Dorsolateral prefrontal cortex (tissue), 122 donors: ENCODE measurements at places on chromosomes 16 and 17. TPM values are rescaled to one million over a fixed set of nuclear protein-coding genes. Genes with fewer than 3 reads are reported as not detected.

- DNase-seq = no peak
Measured at GRCh38 chr16:70478169-70478568, 23.8 kb downstream of the FCSK start.

DNA sequence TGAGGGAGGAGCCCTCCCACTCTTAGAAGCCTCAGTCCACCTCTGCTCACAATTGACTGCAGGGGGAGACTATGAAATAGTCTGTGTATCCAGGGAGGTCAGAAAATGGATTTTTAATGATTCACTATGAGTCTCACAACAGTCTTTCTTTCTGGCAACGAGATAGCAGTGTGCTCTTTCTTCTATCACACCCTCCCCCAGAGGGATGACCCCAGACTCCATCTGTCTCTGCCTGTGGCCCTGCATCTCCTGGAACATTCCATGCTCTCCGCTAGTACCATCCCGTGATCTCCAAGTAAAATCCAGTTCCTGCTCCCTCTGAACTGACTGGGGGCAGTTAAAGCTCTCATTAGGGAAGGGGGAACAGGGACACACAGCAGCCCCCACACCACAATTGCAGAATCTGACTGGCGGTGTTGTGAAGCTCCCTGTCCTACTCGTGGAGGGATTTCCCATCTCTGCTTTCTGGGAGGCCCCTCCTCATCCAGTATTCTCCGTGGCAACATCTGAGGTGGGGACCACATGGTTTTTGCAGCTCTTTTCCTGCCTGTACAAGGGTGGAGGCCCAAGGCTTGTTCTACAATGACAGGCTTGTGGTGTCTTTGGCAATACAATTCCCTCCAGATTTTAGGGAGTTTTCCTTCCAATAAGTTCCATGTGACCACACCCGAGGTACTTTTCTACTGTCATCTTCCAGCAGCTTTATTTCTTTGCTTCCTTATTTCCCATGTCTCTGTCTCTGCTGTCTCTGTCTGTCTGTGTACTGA lies 19.4 kb downstream of the NATD1 start:
- DNase-seq = no peak

DNA sequence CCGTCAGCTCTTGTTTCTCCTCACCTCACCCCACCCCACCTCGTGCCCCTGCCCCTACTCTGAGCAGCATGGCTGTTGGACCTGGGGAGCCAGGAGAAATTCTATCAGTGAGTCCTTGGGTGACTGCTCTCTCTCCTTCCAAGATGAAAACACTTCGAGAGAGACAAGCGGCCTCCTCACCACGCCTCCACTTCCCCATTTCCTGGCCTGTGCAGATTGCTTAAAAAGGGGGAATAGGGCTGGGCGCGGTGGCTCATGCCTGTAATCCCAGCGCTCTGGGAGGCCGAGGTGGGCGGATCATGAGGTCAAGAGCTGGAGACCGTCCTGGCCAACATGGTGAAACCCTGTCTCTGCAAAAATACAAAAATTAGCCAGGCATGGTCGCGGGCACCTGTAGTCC lies 9.5 kb downstream of the DLX4 start:
- DNase-seq = no peak

DNA sequence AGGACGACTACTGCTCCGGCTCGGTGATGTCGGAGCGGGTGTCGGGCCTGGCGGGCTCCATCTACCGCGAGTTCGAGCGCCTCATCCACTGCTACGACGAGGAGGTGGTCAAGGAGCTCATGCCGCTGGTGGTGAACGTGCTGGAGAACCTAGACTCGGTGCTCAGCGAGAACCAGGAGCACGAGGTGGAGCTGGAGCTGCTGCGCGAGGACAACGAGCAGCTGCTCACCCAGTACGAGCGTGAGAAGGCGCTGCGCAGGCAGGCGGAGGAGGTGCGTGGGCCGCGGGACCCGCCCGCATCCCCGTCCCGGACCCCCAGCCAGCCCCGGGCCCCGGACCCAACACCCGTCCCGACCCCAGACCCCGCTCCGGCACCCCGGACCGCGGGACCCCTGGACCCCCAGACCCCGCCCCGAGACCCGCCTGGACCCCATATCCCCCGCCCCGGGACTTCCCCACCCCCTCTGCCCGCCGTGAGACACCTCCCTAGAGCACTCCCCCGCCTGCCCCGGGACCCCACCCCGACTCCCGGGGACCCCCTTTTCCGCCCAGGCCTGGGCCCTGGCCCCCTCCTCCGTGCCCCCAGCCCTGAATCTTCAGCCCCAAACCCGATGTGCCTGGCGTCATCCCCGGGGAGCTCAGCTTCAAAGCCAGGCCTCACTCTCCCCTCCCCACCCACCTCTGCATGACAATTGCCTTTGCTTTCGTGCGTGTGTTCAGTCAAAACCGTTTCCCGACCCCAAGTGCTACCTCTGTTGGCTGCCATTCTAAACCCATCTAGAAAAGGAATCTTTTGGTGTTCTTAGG lies 594 bp downstream of the MAPK8IP3 start:
- DNase-seq = no peak

DNA sequence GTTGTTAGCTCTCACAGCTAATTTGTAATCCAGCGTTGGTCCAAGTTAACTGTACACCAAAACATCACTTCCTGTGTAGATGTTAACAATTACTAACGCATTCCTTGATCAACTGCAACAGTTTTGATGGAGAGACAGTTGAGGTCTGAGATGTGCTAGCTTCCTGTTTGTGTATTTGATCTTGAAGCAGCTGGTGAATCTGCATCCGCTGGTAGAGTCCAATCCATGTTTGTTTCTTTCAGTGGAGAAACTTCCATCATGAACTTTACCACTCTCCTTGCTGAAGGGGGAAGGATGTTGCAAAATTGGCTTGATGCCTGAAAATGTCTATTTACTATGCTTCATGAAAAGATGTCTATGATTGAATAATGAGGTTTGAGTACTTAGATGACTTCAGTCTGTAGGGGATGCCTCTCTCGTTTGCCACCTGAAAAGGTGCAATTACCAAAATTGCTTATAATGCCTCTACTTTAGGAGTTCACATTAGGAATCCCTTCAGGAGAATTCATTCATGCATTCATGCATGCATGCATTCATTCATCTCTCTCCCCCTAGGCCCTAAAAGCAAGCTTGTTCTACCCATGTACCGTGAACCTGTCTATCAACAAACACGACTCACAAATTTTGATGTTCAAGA lies 39.6 kb upstream of the ZKSCAN2 start:
- DNase-seq = no peak

GRCh38 chr17:77750427-77751043 lies 208.0 kb upstream of the TNRC6C start:
- no peak for DNase-seq

- DNase-seq = no peak
Measured at GRCh38 chr16:31078597-31079341, 4.5 kb downstream of the ZNF646 start.

DNA sequence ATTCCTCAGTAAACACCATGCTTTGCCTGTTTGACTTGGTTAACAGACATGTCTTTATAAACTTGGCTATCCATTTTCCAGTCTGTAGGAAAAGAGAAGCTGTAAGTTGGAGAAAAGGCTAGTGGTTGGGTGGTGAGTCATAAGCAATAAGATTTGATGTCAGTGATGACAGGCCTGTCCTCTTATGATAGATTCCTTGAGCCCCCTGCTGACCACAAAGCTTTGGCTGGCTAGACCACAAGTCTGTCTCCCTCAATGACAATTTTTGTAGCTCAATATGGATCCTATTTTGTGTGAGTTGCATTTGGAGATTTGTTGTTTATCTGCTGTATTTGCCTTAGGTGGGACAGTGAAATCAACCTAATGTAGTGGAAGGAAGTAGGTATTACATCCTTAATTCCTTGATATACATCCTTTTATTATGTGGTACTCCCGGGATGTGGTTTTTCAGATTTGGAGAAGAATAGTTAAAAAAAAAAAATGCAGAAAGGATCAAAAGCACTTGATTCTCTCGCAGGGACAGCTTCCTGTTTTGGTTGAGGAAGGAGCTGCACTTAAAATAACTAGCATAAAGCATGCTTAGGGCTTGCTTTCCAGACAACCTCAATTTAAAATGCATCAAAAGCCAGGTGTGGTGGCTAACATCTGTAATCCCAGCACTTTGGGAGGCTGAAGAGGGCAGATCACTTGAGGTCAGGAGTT lies 67.4 kb downstream of the SIAH1 start:
- no peak for DNase-seq

SLC9A5 gene
- total RNA-seq = 9.9 TPM

CHRNE gene
- 1.1 TPM for total RNA-seq

DNA sequence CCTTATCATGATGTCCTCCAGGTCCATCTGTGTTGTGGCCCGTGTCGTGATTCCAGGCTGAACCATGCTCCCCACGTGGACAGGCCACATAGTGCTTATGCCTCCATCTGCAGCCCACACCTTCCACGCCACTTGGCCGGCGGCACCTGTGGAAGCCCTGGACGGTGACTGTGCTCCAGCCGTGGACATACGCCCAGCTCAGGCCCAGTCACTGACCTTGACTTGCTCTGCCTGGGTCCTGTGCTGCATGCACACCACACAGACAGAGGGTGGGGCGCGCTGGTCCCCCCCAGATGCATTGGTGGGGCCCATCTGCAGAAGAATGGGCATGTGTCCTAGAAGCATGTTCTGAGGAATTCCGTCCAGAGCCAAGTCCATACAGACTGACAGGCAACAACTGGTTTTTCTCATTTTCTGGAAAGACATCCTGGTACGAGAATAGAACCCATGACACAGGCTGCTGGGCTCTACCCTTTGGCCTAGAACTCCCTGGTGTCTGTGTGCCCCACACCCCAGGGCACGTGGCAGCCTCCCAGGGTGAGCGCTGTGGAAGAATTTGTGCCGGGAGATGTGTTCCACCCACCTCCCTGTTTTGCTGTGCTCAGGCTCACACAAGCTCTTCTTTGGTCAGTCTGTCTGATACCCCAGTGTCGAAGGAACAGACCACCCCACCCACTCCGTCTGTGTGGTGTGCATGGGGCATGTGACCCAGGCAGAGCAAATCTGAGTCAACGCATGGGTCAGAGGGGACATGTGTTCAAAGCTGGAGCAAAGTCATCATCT lies 39.5 kb downstream of the GPT2 start:
- DNase-seq = no peak

DNA sequence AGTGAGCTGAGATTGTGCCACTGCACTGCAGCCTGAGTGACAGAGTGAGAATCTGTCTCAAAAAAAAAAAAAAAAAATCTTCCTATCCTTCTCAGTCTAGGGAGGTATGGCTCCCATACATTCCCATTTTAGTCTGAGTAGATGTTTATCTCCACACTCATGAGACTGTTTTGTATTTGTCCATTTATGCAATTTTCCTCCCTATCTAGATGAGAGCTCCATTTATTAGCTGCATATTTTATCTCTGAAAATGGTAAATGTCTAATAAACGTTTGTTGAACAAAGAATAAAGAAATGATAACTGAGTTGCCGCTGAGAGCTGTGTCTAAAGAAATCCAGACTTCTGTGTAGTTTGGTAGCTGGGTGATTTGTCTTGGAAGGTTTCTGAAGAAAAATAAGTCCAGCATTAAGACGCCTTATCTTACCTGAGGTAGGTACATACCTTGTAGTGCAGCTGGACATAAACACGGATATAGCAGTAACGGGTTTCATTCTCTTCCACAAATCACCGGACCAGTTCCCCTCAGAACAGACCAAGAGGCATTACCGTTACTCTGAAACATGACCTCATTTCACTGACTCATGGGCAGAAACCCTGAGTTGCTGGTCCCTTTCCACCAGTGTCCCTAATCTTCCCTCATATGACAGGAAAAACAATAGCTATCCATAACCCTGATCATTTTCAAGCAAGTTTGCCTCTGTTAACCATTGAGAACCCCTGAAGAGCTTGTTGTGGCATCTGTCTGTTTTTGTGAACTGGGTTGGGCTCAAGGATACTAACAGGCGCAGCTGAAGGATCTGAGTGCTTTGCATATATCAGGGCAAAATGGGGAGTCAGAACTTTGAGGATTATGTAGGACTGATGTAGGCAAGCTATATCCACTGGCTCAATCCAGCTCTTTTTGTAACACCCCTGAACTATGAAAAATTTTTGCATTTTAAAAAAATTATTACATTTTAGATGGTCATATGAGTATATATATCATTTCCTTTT lies 177.4 kb upstream of the XYLT1 start:
- DNase-seq = no peak

GRCh38 chr17:72693151-72693878 lies 399.2 kb downstream of the SLC39A11 start:
- DNase-seq = no peak
